Activated naive CD8-positive, alpha-beta T cell treated with anti-CD3 and anti-CD28 coated beads for 36 hours (primary cell): ENCODE measurements at places on chromosomes 12 and 14. TPM values are rescaled to one million over a fixed set of nuclear protein-coding genes. Genes with fewer than 3 reads are reported as not detected.

Gene DIO2
- total RNA-seq = not detected

Gene PPM1H
- total RNA-seq = 0.04 TPM

DNA sequence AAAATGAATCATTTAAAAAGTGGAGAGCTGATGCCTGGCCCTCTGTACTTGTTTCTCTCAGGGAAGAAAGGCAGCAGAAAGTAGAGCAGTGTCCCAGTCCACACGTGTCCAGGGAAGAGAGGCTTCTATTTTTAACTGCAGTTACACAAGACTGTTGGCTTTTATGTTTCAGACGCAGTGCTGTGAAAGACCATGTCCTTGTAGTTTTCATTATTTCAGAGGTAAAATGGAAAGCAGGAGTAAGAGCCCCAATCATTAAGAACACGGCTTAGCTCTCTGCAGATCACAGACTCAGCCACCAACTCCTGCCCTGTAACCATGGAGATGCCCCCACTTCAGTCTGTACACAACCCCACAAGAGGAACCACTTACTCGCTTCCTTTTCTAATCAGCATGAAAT is 336.3 kb downstream of the DAD1 start:
- DNase-seq = no peak

- DNase-seq = no peak
Measured at GRCh38 chr12:121849211-121849610, 9.4 kb downstream of the HPD start.

DNA sequence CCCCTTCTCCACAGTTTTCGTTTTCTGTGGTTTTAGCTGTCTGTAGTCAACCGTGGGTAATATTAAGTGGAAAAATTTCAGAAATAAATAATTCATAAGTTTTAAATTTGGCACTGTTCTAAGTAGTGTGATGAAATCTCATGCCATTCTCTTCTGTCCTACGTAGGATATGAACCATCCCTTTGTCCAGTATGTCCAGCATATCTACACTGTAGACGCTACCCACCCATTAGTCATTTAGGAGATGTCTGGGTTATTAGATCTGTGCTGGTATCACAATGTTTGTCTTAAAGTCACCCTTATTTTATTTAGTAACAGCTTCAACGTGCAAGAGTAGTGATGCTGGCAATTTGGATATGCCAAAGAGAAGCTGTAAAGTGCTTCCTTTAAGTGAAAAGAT is 44.7 kb downstream of the ATF7IP start:
- no peak for DNase-seq

- no peak for DNase-seq
Measured at GRCh38 chr12:57779736-57780135, 2.9 kb upstream of the TSFM start.

DNA sequence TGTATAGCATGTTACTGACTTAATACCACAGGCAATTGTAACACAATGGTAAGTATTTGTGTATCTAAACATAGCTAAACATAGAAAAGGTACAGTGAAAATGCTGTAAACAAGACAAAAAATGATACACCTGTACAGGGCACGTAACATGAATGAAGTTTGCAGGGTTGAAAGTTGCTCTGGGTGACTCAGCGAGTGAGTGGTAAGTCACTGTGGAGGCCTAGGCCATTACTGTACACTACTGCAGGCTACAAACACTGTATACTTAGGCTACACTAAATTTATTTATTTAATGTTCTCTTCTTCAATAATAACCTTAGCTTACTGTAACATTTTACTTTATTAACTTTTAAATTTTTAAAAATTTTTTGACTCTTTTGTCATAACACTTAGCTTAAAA is 158.4 kb downstream of the IPO8 start:
- DNase-seq = no peak
